Lower leg skin (tissue), 4 donors: ENCODE measurements at places on chromosomes 13 and 19. TPM values are rescaled to one million over a fixed set of nuclear protein-coding genes. Genes with fewer than 3 reads are reported as not detected.

- peak; percentile 32 for DNase-seq
Observed at GRCh38 chr19:31548941-31549340, 199.7 kb upstream of the TSHZ3 start.

DNA sequence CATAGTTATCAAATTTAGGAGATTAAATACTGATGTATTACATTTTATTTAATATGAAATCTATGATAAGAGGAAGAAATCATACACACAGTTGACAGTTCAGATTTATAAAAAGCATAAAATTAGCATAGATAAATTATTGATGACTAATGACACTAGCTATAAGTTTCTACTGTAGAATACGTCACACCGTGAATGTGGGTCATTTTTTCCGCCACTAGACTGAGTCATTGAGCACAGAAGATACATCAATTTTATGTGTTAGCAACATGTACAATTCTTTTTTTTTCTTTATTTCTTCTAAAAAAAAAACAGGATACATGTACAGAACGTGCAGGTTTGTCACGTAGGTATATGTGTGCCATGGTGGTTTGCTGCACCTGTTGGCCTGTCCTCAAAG lies 22.2 kb downstream of the AP2S1 start:
- DNase-seq = no peak

GRCh38 chr13:39811051-39811450 lies 155.6 kb downstream of the COG6 start:
- DNase-seq = no peak

FAM83E gene
- total RNA-seq = 8.2 TPM

GRCh38 chr13:42548731-42549551 lies 25.0 kb upstream of the TNFSF11 start:
- DNase-seq = peak; percentile 86

UGGT2 gene
- total RNA-seq = 12.6 TPM

DNA sequence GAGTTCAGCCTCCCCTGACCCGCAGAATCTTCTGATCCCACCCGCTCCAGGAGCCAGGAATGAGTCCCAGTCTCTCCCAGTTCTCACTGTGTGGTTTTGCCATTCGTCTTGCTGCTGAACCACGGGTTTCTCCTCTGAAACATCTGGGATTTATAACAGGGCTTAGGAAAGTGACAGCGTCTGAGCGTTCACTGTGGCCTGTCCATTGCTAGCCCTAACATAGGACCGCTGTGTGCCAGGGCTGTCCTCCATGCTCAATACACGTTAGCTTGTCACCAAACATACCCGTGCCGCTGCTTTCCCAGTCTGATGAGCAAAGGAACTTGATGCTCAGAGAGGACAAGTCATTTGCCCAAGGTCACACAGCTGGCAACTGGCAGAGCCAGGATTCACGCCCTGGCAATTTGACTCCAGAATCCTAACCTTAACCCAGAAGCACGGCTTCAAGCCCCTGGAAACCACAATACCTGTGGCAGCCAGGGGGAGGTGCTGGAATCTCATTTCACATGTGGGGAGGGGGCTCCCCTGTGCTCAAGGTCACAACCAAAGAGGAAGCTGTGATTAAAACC lies 1.1 kb upstream of the APOE start:
- no peak for DNase-seq

DNA sequence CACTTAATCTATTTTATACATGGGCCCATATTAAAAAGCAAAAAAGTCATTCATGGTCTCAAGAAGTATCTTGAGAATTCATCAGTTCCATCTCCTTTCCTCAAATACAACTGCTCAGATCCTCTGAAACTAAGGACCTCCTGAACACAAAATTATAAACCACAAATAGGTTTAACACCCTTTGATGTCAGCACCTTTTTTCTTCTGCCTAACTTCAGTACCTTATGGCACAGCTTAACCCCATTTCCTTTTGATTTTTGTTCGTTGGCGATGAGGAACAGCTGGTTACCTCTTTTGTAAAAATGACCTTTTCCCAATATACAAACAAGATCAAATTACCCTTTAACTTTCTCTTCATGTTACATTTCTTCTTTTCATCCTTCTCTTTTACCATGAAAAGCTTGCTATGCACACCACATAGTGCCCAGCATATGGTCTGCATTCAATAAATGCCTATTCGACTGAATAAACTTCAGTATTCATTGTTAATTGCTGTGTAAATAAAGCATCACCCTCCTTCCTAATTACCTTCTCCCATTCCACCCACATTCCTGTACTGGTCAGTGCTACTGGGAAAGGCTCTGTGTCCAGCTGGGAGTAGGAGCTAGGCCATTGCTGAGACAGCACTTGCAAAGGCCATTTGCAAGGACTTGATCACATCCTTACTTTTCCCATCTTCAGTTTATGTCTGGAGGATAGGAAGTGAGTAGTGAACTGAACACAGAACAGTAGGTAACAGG lies 317.9 kb downstream of the SHISA2 start:
- no peak for DNase-seq

GRCh38 chr13:78485803-78486202 lies 117.5 kb downstream of the POU4F1 start:
- DNase-seq = no peak

DNA sequence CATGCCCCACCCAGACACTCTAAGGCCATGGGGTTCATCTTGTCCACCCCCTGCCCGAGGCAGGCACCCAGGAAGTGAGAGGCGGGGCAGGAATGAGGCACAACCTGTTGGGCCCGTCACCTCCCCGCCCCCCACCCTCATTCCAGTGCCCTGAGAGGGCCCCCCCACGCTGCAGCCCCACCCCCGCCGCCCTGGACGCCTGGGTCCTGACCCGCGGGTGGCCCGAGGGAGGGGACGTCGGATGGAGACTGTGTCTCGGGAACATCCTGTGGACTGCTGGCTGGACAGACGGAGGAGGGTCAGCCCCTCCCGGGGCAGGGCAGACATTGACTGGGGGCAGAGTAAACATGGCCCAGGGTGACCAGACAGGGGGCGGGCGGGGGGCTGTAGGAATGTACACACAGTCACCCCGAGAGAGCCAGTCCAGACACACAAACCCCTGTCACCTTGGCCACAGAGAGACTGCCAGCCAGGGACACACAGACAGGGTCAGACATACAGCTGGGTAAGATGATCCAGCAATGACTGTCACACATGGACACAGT lies 7.4 kb upstream of the JUNB start:
- DNase-seq = no peak

NLRP9 gene
- total RNA-seq = not detected

- no peak for DNase-seq
Observed at GRCh38 chr19:50562996-50563395, 5.2 kb downstream of the LRRC4B start.

GRCh38 chr13:41310963-41311405 lies at the start of gene NAA16:
Gene NAA16, plus strand, starts transcription at chr13:41311267. Its CDS starts 262 bp downstream, at chr13:41311529.
- DNase-seq = peak; percentile 97

DNA sequence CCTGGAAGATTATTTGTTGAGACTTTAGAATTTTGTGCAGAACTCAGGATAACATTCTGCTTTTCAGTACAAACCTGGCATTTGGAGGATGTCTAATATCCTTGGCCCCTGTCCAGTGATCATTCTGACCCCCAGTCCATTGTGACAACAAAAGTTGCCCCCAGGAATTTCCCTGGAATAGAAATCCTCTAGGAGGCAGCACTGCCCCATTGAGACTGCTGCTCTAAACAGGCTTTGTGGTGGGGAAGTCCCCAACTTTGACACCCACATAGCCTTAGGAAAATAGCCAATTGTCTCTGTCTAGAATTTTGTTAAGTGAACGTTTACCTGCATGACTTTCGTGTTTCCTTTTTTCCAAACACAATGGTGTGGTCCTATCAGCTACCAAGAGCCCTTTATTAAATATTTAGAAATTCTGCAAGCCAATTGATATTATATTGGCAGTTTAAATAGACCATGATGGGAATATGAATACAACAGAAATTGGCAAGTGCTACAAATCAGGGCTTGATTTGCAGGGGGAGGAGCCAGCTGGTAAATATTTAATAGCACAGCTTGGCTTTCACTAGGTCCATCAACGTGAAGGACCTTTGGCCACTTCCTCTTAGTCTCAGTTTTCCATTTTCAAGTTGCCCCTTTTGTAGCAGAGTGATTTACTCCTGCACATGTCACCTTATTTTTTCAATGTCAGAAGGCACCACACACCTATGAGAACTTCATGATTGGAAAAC lies 451.7 kb downstream of the EFNB2 start:
- no peak for DNase-seq
